Body of pancreas (tissue), 4 donors: ENCODE measurements at places on chromosomes 13 and 19. TPM values are rescaled to one million over a fixed set of nuclear protein-coding genes. Genes with fewer than 3 reads are reported as not detected.

GRCh38 chr13:70206671-70207070 lies 98.4 kb upstream of the KLHL1 start:
- no peaks in the 10 kb centered on the region for H3K27me3 ChIP-seq
- H3K4me3 ChIP-seq, result no peak overlapping the region
- H3K4me1 ChIP-seq, result no peaks in the 10 kb centered on the region
- H3K36me3 ChIP-seq, result no peaks in the 10 kb centered on the region

DNA sequence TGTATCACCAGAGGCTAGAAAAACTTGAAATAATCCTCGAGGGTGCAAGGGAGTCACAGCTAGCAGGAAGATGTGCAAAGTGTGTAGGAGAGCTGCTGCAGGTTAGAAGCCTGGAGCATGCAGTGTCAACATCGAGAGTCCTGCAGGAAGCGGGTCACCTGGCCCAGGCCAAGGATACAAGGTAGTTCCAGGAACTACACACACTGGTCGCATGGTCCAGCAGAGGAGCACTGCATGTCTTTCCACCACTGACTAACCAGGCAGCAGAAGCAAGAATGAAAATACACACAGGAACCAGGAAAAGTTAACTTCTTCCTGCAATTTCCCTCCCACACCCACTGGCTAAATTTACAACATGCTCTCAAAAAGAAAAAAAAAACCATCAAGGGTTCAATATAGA lies 36.0 kb upstream of the MIR17HG start:
- no peaks in the 10 kb centered on the region for H3K36me3 ChIP-seq
- DNase-seq, result no peak
- no peaks in the 10 kb centered on the region for H3K4me1 ChIP-seq
- H3K27me3 ChIP-seq, result peaks cover 6% of the 10 kb centered on the region
- no peak overlapping the region for H3K27ac ChIP-seq

DNA sequence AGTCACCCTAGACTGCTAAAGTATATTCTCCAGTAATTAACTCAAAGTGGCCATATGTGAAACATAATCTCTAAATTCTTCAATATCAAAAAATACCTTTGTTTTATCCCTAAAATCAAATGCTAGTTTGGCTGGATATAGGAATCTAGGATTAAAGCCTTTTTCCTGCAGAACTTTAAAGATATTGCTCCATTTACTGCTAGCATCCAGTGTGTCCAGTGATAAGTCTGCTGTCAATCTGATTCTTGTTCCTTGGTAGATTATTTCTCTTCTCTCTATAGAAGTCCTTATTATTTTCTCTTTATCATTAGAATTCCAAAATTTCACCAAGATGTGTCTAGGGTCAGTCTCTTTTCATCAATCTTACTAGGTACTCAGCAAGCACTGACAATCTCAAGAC lies 384.6 kb downstream of the FGF14 start:
- no peaks in the 10 kb centered on the region for H3K36me3 ChIP-seq
- H3K4me1 ChIP-seq, result no peaks in the 10 kb centered on the region
- H3K27me3 ChIP-seq, result no peaks in the 10 kb centered on the region
- no peak for DNase-seq
- H3K27ac ChIP-seq, result no peak overlapping the region

DNA sequence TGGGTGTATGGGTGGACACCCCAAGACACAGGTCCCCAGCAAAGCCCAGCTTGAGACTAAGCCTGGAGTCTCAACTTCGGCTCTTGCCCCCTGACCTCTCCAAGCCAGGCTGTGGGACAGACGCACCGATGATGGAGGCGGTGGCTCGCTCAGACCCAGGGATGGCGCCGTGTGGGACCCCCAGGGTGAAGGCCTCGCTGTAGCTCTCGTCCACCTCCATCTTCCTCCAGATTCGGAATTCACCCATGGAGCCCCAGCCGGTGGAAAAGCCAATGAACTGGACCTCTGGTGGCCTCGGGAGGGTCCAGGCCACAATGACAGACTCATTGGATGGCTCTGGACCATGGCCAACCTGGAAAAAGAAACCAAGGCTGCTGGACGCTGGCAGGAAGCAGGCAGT lies 39.1 kb downstream of the F2RL3 start:
- no peaks in the 10 kb centered on the region for H3K4me1 ChIP-seq
- no peak overlapping the region for H3K27ac ChIP-seq
- DNase-seq, result no peak
- no peaks in the 10 kb centered on the region for H3K36me3 ChIP-seq
- no peaks in the 10 kb centered on the region for H3K27me3 ChIP-seq

DNA sequence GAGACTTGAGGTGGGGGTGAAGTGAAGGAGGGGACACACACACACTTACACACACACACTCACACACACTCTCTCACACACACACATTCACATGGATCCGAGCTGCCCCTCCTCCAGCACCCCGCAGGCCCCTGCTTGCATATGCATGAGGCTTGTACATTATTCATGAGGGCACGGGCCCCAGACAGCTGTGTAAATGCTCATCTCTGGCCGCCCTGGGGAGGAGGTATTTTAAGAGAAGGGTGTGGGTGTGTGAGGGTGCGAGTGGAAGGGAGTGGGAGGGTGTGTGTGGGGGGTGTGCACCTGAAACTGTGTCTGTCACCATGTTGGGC lies 2.4 kb downstream of the NCAN start:
- no peaks in the 10 kb centered on the region for H3K36me3 ChIP-seq
- peaks cover 4% of the 10 kb centered on the region for H3K27me3 ChIP-seq
- H3K27ac ChIP-seq, result no peak overlapping the region
- no peak overlapping the region for H3K4me3 ChIP-seq
- no peak for DNase-seq

TEX26 gene
- total RNA-seq, result not detected

ADAMTSL5 gene
- 1.3 TPM for total RNA-seq

FCER2 gene
- not detected for total RNA-seq

IL11 gene
- total RNA-seq, result not detected

ZNF525 gene
- total RNA-seq, result 14.2 TPM
